Caco-2 (cell line): ENCODE measurements at places on chromosomes 12 and 14. TPM values are rescaled to one million over a fixed set of nuclear protein-coding genes. Genes with fewer than 3 reads are reported as not detected.
A peak's percentile ranks its signal among the peaks of the same experiment; 100 is the strongest.

GRCh38 chr12:79691511-79692248, 916 bp upstream of the PAWR start:
- DNase-seq: peak; percentile 36

The C12orf50 gene
- not detected in 2 replicates for total RNA-seq

- DNase-seq: no peak
These were observed 1.4 kb downstream of the BCL11B start for GRCh38 chr14:99270458-99271220.

GRCh38 chr12:19547271-19547671, 108.0 kb downstream of the AEBP2 start:
- DNase-seq: no peak

The NRXN3 gene
- total RNA-seq: 12.4 and 15.9 TPM in 2 replicates

GRCh38 chr14:104926619-104927431, 2.1 kb downstream of the PLD4 start:
- no peak for DNase-seq

The C14orf132 gene
- total RNA-seq: 0.05 and 0.20 TPM in 2 replicates

- DNase-seq: no peak
These were observed 53.5 kb downstream of the IGF1 start for GRCh38 chr12:102426599-102427542.

- no peak for DNase-seq
These were observed 24.8 kb upstream of the FKBP4 start for GRCh38 chr12:2769866-2770533.

The OR6C2 gene
- total RNA-seq: not detected in 2 replicates

GRCh38 chr12:46227616-46228015, 41.2 kb downstream of the SLC38A1 start:
- DNase-seq: no peak

The TAS2R42 gene
- not detected in 2 replicates for total RNA-seq

The CLEC6A gene
- not detected in 2 replicates for total RNA-seq

- DNase-seq: no peak
These were observed 147.9 kb upstream of the NCOR2 start for GRCh38 chr12:124715121-124715990.

- no peak for DNase-seq
These were observed 85.7 kb downstream of the MIA2 start for GRCh38 chr14:39319381-39319780.

DNA sequence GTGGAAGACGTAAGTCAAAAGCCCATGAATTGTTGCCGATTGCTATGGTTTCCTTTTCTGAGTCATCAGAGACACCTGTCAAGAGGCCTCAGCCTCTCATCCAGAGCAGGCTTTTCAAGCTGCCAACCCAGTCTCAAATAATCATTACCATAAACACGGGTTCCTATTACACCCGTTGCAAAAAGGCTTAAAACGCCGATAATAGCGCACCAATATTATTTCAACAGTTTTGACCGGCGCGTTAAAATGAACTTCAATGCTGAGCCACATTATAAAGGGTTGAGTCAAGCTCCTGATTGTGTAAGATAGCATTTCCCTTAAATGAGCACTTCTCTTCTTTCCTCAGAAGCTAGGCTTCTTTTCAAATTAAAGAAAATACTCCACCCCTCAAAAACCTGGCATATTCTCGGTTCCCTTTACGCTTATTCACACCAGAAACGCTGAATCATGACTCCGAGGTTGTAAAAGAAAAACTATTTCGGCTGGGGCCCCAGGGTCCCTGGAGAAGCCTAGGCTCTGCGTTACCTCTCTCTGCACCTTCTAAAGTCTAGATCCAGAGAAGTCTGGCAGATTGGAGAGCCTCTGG, 1.4 kb downstream of the TMTC1 start:
- DNase-seq: no peak

The SCN8A gene
- 14.7 and 16.5 TPM in 2 replicates for total RNA-seq

DNA sequence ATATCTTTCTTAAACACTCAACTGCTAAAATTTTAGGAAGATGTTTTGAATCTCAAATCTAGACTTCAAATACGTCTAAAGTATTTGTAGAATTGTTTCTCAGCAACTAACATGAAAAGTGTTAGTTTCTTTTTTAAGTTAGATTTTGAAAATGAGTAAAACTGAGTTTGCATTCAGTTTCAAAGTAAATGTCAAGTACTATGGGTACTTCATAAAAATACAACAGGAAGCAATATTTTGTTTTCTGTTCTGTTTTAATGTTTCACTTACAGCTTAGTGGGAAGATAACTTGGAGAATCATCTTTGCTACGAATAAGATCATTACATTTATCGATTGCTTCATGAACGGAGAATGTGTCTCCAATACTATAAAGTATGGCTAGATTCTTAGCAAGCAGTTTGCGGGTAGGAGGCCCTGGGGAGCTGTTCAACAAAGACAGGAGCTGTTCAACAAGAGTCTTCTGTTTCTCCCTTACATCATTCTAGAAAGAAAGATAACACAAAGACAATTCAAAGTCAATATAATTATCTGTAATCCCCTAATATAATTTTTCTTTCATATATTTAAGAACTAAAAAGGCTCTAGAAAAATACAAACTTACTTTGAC, 20.2 kb downstream of the HEATR5A start:
- DNase-seq: no peak

The TAS2R13 gene
- 1.6 and 2.0 TPM in 2 replicates for total RNA-seq

DNA sequence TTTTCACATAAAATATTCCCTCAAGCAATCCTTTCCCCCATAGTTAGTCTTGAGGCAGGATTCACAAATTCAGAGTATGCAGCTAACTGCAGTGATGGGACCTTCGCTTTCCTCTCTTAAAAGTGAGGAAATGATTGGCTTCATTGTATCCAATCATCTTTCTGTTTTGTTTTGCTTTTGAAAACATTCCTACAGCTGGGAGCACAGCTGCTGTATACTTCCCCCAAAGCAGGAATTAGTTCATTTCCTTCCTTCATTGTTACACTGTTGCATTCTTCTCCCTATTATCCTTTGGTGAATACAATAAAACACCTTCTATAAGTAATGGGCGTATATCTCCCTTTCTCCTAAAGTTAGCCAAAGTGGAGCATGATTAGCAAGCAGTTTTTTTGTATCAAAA, 9.4 kb upstream of the GAS2L3 start:
- DNase-seq: no peak

DNA sequence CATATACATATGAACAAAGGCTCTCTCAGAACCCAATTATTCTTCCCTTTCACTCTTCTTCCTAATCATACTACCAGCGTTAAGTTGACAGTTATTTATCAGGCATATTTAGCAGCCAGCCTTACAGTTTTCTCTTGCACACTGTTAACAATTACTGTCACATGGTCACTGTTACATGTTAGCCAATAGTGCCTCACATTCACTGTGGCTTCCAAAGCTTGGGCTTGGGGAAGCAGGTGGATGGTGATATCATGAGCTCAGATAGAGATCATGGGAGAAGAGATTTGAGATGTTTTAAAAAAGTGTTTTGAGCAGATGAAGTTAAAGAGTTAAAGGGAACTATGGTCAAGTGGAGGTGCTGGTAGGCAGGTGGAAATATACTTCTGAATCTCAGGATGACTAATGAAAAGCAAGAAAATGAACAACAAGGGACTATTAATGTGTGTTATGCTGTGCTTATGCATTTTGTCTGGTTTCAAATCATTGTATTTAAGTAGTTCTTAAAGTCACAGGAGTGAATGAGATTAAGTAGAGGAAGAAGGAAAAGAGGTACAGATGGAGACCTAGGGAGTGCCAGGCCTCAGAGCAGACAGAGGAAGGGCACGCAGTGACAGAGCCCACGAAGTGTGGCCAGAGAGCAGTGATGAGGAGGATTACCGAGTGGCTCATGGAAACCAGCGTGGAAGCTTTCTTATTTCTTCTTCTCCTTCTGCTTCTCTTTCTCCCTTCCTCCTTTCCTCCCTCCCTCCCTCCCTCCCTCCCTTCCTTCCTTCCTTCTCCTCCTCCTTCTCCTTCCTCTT, 39.6 kb downstream of the BICD1 start:
- DNase-seq: no peak

The ACSS3 gene
- total RNA-seq: 0.70 and 0.95 TPM in 2 replicates

The IL22 gene
- not detected in 2 replicates for total RNA-seq

- no peak for DNase-seq
These were observed 122.9 kb downstream of the PRKCH start for GRCh38 chr14:61444215-61444768.

- DNase-seq: no peak
These were observed 53.0 kb downstream of the ATF7IP start for GRCh38 chr12:14418451-14418890.

DNA sequence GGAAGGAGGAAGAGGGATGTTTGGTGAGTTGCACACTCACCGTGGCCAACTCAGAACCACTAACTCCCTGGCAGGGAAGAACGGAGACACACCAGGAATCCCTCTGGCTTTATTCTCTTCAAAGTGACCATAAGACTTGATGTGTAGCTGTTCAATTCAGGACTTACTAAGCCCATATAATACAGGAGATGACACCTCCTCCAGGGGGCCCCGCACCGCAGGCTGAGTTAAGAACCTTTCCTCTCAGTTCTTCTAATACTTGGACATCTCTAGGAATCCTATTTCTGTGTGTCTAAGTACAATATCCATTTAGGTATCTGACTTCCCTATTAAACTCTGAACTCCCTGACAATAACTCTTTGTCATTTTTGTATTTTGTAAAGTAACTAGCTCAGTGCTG, 49.5 kb downstream of the DCAF4 start:
- DNase-seq: no peak

GRCh38 chr12:69872804-69873203, 47.8 kb downstream of the MYRFL start:
- no peak for DNase-seq

The CYP27B1 gene
- 6.9 and 7.1 TPM in 2 replicates for total RNA-seq

The ACOT6 gene
- not detected in 2 replicates for total RNA-seq

The KANSL2 gene
- 59.7 and 67.2 TPM in 2 replicates for total RNA-seq

GRCh38 chr14:56135001-56135400, 16.8 kb downstream of the PELI2 start:
- DNase-seq: no peak

The CCDC196 gene
- total RNA-seq: not detected in 2 replicates
